ENCODE measurements at places on chromosomes 4 and X.

- DNase-seq: no peak
Observed at GRCh38 chr4:121838136-121838535, 14.5 kb upstream of the CCNA2 start.

DNA sequence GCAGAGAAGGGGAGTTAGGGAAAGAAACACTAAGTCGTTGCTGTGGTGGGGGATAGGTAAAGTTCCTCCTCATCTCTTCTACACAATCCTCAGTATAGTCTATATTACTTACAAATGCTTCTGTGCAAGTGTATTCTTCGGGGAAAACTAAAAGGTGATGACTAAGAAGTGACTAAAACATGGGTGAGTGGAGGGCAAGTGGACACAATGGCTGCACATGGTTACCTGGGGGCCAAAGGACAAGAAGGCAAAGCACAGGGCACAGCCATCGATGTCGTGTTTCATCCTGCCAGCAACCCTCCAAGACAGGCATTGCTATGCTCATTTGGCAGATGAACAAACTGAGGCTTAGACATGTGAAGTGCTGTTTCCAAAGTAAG is 35.5 kb upstream of the CCKAR start:
- DNase-seq: no peak

DNA sequence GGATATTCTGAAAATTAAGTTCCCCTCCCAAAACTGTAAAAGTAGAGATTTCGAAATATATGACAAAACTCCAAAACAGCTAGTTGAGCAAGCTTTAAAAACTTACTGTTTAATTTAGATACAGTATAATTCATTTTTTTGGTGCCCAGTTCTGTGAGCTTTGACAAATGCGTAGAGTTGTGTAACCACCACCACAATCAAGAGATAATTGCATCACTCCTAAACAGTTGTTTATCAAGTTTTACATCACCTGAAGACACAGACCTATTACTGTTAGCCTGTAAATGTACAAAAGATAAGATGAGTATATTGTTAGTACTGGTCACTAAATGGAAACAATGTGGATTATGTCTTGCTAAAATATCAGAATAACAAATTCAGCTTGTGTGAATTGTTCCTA is 62.3 kb downstream of the ALG13 start:
- no peak for DNase-seq

- no peak for DNase-seq
Observed at GRCh38 chrX:67347145-67347544, 196.7 kb upstream of the AR start.

DNA sequence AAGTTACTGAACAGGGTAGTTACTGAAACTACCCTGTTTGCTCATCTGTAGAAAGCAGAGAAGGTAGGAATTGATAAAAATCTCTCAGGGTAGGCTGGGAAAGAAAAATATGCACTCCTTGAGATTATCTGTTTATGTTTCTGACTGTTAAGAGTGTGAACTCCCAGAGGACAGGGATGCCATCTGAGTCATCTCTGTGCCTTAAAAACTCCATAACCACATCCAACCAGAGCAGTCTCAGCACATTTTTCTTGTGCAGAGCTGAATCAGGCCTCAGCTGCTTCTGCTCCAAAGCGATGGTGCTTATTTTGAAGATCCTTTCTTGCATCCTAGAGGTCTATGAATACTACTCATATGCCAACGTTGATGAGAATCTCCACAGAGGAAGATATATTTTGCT is 9.9 kb downstream of the CENPVL3 start:
- DNase-seq: no peak
